ENCODE measurements at places on chromosomes 3 and 15.

DNA sequence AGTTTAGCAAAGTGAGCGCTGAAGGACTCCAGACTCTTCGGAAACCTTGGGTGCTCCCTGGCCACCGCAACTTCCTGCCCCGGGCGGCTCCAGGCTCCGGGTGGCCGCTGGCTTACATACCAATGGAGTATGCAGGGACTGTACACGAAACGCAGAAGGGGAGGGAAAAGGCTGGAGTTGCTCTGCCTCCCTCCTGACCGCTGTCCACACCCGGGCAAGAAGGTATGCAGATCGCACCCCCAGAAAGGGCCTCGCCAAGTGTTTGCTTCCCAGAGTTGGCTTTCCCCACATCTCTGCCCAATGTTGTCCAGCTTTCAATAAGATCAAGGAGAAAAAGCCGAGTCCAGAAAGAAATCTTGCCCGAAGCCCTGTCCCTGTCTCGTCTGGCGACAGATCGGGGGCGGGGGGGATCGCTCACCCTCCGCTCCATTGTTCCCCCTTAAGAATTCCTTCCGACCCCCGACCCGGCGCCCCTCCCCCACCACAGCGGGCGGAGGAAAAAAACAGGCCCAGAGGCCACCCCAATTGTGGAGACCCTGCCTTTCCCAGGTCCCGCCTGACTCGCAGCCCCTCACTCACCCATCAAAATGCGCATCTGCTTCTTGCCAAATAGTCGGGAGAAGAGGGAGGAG, 533 bp downstream of the ARF4 start:
- DNase-seq, result peak; percentile 95

DNA sequence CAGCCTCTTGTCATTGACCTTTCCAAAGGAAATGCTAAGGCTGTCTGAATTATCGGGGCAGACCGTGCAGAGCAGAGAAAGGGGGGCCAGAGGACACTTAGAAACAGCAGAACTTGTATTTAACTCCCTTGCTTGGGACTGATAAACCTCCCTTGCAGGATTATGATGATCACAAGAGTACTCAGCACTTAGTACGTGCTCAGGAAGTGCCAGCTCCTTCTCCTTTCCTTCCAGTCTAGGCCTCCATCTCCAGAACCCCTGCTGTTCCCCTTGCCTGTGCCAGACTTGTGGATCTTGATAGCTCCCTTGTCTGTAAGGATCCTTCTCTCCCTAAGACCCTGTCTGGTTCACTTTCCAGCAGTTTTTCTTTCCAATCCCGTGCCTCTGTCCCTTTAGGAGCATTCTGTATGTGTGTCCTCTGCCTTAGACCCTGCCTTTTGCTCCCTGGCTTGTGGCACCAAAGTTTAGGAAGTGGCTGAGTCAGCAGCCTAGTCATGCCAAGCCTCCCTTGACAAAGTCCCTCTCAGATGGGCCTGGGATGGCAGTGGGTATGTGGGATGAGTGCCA, 747 bp downstream of the SORD start:
- DNase-seq, result peak; percentile 33

- peak; percentile 59 for DNase-seq
Observed at GRCh38 chr15:74336061-74337005, 31.1 kb downstream of the CYP11A1 start.

DNA sequence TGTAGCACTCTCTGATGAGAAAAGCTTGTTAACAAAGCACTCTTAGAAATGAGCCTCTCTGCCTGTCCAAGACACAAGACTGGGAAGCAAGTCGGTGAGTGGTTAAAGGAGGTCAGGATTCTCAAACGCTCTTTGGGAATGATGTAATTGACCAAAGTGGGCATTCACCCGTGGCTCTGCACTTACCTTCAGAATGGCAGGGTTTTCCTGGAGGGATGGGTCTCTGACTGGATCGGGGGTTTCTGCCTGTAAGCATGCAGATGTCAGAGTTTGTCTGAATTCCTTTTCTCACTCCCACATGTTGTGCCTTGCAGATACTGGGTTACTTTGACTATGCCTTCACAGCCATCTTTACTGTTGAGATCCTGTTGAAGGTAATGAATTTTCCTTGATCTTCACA, 106.3 kb downstream of the CHDH start:
- no peak for DNase-seq

DNA sequence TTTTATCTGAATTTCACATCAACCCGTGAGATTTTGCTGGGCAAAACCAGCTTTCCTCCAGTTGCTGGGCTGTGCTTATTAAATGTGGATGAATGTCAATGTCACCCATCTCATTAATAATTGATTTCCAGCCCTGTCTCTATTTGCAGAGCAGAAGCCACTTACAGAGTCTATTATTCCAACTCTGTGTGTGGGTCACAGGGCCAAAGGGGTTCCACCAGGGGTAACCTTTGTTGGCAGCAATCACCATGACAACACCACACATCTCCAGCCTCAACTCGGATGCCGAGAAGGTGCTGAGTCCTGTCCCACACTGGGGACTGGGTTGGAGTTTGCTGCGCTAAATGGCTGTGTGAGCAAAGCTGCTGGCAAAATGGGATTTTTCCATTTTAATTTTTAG, 51.1 kb upstream of the WNT5A start:
- no peak for DNase-seq

DNA sequence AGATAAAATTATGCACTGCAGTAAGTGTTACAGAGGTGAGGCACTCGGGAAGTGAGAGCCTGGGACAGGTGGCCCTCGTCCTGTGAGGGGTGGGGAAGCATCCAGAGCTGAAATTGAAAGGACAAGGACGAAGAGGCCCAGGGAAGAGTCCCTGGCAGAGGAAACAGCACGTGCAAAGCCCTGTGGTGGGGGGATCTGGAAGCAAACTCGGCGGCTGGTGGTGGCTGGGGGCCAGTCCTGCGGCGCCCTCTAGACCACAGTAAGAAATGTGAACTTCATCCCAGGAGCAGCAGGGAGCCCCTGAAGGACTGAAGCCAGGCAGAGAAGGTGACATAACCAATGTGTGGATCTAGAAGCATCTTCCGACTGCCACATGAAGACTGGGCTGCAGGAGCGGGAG, 42.8 kb downstream of the GRIP2 start:
- no peak for DNase-seq

Data from ELR (cell line).